ENCODE measurements at places on chromosomes 6 and 20.

DNA sequence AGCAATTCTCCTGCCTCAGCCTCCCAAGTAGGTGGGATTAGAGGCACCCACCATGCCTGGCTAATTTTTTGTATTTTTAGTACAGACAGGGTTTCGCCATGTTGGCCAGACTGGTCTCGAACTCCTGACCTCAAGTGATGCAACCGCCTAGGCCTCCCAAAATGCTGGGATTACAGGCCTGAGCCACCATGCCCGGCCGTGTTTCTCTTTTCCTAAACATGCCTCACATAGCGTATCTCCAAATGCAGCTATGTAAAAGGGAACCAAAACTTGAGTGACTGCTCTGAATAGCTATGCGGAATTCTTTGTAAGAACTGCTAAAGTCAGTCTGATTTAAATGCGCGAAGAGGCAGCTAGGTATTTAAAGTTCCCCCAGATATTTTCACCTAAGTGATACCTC, 20.5 kb downstream of the BPIFA2 start:
- no peak for DNase-seq

DNA sequence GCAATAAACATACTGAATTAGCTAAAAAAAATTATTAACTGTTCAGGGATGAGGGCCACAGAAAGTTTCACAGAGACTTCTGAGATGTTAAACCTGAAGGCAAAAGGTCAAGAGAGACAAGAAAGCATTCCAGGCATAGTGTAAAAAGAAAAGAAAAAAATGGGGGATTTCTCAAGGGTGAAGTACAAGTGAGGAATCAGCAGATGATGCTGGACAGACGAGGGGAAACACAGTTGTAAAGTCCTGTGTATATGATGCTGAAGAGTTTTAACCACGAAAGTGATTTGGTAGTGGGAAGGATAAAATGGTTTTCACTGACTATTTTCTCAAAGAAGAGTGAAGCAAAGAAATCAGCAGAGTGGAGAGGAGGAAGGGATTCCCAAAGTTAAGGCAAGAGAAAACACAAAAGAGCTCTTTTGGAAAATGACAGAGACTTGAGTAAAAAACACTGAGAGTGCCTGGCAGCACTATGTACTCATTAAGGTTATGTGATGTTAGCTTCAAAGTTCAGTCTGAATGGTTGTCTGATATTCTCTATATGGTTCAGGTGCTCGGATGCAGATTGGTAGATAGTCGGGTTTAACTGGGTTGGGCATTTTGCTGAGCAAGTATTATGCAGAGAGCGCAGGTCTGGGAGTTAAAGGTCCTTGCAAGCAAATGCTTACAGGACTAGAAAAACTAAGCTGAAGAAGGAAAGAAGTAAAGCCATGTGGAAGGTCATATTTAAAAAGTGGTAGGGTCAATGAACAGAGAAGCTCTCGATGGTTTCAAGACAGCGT, 16.4 kb downstream of the RAB23 start:
- no peak for DNase-seq

DNA sequence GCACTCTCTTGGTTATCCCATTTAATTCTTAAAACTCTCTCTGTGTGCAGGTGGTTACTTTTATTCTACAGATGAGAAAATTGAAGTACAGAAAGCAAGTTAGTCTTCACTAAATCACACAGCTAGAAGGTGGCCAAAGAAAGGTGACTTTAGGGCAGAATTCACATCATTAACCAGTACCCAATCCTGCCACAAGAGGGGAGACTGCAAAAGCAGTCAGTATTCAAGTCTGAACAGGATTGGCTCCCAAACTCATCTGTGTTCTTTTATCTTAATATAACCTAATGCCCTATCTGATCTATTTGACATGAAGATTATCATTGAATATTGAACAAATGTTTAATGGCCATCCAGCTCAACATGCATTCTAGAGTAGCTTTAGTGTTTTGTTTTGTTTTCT, 225.3 kb upstream of the FAM83B start:
- no peak for DNase-seq

GRCh38 chr20:61585764-61586163, 333.7 kb downstream of the CDH4 start:
- DNase-seq = no peak

DNA sequence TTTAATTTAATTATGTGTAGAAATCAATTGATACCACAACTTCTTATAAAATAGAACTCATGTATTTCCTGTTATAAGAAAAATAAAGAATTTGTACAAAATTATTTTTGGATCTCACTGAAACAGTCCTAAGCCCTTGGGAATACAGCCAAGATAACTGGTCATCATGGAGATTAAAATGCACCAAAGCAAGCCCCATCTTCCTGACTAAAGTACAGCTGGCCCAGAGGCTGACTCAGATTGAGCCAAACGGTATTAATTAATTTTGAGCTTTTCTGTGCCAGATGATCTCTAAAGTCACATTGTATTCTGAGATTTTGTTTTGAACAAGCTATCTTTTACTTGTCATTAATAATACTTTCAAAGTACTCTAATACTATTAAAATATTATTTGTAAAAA, 978.5 kb downstream of the TBC1D32 start:
- DNase-seq = no peak

- DNase-seq = no peak
Observed at GRCh38 chr20:10504994-10505730, 70.1 kb downstream of the SLX4IP start.

DNA sequence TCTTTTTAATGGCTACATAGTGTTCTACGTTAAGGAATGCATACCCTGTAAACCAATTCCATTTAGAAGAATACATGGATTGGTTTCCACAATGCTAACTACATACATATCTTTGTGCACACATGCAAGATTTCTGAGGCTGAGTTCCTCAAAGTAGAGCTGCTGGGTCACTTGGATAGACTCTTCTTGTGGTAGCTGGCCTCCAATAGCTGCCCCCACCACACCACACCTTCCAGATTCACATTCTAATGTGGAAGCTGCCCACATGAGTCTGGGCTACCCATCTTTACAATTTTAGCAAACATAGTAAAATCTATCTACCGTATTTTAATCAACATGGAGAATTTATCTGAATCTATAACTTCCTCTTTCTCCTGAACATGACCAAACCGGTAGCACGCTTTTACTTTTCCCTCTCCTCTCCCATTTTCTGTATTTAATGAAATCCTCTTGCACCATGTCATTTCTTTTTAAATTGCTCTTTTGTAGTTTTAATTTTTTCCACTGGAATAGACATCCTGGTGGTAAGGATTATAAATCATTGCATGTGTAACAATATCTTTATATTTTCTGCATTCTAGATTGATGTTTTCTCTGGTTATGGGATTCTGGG, 74.7 kb upstream of the CITED2 start:
- DNase-seq = no peak

DNA sequence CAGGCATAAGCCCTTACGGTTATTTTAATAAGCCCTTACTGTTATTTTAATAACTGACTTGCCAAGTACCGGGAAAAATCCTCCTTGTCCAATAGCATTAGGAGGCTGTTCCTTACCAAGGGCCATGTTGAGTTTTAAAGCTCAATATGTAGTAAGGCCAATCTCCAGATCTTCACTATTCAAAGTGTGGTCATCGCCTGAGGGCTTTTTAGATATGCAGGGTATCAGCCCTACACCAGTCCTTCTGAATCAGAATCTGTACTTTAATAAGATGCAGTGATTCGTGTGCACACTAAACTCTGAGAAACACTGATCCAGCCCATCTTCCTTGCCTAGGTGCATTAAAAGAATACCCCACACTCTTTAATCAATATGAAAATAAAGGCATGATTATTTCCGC, 72.8 kb upstream of the ZNF133 start:
- no peak for DNase-seq

GRCh38 chr20:34704177-34705007, at the start of gene TP53INP2:
TP53INP2 (plus strand) TSS chr20:34704344; CDS start chr20:34708740, 4,396 bp downstream.
- peak; percentile 55 for DNase-seq

DNA sequence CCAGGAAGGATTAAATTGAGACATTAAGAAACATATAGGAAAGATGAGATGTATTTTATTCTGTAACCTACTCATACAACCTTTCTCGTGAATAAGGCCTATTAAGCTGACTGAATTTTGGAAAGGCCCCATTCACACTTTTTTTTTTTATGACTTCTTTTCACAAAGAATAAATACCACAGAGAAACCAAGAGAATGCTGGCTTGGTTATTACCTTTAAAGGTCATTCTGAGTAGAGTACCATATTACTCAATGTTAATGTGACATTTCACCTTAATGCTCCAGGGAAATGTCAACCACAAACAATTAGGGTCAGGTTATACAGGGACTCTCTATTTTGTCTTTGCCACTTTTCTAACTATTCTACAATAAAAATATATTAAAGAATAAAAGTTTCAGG, 204.9 kb upstream of the PTCHD4 start:
- DNase-seq = no peak

DNA sequence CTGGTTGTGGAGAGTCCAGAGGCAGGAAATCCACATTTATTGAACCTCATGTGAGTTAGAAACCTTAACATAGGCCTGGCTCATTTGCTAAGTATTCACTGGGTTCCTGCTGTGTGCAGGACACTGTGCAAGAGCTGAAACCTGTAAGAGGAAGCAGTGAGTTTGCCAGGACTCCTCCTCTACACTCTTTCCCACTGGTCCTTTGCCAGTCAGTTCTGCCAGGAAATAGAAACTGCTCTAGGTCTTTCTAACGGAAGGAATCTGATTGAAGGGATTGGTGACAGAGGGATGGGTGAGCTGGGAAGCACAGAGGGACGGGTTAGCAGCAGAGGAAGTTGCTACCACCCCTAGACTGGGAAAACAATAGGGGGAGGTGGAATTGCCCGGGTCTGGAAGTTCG, 234.2 kb upstream of the ECI2 start:
- DNase-seq = no peak

GRCh38 chr6:43977404-43978111, 149.7 kb downstream of the MRPL14 start:
- DNase-seq = no peak

DNA sequence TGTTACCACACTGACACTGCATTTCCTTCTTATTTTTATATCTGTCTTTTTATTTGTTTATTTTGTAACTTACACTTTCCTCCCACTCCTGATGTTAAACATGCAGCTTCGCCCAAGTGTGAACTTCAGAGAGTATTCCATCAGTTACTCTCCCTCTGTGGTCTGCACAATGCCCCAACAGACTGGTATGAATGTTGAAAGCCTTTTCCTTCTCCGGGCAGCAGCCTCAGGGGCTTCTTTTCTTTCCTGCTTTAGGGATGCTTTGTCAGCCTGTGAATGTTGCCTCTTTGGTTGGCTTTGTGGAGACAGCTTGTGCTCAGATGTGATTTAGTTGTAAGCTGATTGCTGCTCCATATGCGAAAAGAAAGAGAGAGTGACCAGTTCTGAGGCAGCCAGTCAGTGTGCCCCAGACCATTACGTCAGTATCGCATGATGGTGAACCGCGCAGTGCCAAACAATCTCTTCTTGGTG, 44.0 kb downstream of the SMPDL3A start:
- DNase-seq = no peak

GRCh38 chr6:25334793-25335192, 55.6 kb downstream of the CARMIL1 start:
- DNase-seq = no peak

- no peak for DNase-seq
Observed at GRCh38 chr6:13554929-13555333, 19.5 kb upstream of the SIRT5 start.

DNA sequence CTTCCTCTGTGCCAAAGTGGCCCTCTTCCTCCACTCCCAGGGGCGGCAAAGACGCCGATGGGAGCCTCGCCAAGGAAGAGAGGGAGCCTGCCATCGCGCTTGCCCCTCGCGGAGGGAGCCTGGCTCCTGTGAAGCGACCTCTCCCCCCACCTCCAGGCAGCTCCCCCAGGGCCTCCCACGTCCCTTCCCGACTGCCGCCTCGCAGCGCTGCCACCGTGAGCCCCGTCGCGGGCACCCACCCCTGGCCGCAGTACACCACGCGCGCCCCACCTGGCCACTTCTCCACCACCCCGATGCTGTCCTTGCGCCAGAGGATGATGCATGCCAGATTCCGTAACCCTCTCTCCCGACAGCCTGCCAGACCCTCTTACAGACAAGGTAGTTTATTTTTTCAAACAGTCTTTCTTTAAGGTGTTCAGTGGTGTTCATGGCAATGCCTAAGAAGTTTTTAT, 64.9 kb downstream of the FNDC1 start:
- no peak for DNase-seq

- DNase-seq = no peak
Observed at GRCh38 chr6:126792340-126793085, 326.0 kb upstream of the RSPO3 start.

GRCh38 chr6:48272518-48272917, 161.5 kb upstream of the PTCHD4 start:
- no peak for DNase-seq

DNA sequence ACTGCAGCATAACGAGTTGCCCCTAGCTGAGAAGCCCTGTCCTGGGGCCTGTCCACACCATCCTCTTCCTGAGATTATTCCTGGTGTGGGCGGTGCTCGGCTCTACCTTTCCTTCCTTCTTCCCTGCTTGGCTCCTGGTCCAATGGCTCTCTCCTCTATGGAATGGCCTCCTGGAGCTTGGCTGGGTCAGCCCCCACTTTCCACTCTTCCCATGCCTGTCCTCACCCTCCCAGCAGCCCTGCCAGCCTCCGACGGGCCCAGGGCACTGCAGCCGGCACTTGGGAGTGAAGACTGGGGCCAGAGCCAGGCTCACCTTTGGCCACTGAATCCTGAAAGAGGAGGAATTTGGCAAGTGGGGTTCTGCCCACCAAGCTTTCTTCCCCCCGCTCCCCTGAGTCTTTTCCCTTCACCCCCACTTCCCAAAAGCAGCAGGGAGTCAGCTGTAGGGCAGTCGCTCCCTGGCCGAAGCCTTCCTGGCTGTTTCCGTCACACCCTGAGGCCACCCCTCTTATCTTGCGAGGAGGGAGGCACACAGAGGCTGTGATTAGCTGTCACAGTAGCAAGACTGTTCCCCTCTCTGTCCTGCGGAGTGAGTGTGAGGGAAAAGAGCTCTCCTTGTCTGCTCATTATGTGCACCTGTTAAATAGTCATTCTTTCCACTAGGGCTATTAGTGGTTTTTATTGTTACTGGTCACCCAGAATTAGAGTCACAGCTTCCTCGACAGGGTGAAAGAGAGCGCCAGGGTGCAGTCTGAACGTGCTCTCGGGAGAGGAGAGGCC, 6.3 kb upstream of the CDSN start:
- no peak for DNase-seq

DNA sequence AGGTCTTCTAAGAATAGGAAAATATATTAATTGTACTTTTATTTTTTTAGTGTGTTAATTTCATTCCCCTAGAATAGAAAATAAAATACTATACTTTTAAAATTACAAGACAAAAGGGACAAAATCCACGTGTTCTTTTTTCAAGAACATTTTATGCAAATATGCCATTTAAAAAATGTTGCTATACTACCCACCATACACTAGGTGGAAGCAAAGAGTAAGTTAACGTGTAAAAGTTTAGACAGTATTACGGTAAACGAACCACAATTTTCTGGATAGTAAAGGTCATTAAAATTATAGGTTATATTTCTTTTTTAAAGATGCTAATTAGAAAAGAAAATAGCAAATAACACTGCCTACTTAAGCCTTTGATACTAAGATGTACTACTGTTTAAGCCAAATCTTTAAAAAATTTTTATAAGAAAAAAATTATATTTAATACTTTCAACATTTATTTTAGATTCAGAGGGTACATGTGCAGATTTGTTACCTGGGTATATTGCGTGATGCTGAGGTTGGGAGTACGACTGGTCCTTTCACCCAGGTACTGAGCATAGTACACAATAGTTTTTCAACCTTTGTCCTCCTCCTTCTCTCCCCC, 287.6 kb downstream of the PHF3 start:
- no peak for DNase-seq

GRCh38 chr6:57123111-57123510, 33.1 kb downstream of the ZNF451 start:
- DNase-seq = no peak

All from NCI-H1436 treated with DMSO at 0.1 percent for 48 hours (cell line).